Stimulated activated CD4-positive, alpha-beta T cell treated with anti-CD3 and anti-CD28 coated beads, TNF-alpha, amount 100 ng/mL, for 48 hours (primary cell): ENCODE measurements at places on chromosomes 6 and 20.

DNA sequence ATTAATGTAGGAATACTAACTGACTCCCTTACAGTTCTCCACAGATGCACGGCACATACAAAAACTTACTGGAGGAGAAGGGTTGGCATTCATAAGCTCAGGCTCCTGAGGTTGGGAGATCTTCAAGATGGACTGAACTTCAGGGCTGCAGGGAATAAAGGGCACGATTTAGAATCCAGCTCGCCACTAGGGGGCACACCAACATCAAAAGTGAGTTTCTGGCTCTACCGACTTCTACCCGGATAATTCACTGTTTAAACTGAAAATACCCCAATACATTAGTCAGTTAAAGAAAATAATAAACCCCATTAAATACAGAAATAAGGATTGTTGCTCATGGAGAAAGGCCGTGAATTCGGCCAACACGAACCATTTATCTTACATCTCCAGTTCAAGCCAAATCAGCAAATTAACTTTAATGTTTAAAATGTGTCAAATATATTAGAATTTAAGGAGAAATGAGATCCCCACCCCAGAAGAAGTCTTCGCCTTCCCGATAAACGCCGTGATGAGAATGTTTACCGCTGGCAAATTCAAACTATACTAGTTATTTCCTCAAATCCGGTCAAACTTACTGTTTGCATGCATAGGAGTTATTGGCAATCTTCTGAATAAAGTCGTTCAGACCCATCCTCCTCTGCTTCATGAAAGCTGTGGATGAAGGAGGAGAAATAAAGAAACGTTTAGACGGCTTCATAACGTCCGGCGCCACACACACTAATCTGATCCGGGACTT, 121.7 kb upstream of the SLC2A12 start:
- DNase-seq: peak; percentile 63

DNA sequence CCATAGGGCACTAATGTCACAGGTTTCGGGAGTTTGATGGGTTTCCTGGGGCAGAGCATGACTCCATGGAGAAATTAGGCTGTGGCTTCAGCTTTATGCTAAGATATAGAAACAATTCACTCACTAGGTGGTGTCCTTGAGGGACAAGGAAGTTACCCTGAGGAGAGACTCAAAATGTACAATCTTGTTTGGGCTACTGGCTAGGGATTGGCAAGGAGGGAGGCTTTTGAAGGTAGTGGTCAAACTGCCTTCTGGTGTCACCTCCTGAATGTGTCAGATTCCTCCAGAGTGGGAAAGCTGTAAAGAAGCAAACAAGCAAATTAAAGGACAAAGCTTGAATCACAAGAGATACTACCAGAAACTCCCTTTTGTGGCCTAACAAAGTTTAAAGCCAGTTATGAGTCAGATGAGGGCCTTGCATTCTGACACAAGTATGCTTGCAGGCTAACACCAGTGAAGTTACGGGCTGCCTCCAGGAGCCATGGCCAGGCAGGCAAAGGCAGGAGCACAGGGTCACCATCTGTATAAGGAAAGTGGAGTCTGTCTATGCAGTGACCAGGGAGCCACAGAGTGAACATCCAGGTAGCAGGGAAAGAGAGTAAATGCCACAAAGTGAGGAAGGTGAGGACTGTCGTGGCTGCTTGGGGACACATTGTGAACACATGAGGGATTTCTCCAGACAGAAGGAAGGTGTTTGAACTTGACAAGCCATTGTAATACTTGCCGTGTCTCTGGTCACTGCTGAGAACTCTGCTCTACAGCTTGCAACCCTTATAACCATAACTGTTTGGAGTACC, 107.7 kb upstream of the DTNBP1 start:
- DNase-seq: no peak

- DNase-seq: no peak
These were observed 7.0 kb downstream of the IL22RA2 start for GRCh38 chr6:137166247-137167098.

- DNase-seq: no peak
These were observed 18.5 kb downstream of the SLC22A2 start for GRCh38 chr6:160239929-160240690.

DNA sequence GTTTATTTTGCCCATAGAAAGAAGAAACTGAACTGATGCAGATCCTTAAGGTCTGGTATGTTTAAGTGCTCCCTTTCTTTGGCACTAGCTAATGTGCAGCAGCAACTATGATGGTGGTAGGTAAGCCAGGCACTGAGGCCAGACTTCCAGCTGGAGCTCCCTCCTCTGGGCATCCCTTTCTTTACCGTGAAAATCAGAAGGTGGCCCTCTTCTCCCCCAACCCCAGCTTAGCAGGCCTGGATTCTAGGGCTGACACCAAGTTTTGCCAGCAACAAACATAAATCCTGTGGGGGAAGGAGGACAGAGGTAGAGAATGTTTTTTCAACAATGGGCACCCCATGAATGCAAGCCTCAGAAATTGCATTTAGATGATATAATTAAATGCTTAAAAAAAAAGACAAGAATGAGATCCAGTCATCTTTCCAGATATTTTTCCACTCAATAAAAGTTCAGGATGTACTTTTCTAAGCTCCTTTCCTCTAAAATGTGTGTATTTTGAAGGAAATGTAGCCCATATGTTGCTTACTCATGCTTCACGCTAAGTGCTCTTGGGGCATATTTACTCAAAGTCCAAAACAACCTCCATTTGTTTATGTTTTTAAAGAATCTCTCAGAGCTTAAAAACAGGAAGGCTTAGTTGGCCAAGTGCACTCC, 123.9 kb upstream of the NXT1 start:
- DNase-seq: no peak

GRCh38 chr6:138953451-138953850, 34.6 kb downstream of the REPS1 start:
- no peak for DNase-seq

- DNase-seq: no peak
These were observed 4.8 kb downstream of the FBXO30 start for GRCh38 chr6:145809785-145810184.

- no peak for DNase-seq
These were observed 52.6 kb downstream of the SPTLC3 start for GRCh38 chr20:13061381-13061780.

- no peak for DNase-seq
These were observed 233.1 kb upstream of the ZNF217 start for GRCh38 chr20:53826597-53827291.

- no peak for DNase-seq
These were observed 337.8 kb downstream of the FARS2 start for GRCh38 chr6:5599127-5599526.

DNA sequence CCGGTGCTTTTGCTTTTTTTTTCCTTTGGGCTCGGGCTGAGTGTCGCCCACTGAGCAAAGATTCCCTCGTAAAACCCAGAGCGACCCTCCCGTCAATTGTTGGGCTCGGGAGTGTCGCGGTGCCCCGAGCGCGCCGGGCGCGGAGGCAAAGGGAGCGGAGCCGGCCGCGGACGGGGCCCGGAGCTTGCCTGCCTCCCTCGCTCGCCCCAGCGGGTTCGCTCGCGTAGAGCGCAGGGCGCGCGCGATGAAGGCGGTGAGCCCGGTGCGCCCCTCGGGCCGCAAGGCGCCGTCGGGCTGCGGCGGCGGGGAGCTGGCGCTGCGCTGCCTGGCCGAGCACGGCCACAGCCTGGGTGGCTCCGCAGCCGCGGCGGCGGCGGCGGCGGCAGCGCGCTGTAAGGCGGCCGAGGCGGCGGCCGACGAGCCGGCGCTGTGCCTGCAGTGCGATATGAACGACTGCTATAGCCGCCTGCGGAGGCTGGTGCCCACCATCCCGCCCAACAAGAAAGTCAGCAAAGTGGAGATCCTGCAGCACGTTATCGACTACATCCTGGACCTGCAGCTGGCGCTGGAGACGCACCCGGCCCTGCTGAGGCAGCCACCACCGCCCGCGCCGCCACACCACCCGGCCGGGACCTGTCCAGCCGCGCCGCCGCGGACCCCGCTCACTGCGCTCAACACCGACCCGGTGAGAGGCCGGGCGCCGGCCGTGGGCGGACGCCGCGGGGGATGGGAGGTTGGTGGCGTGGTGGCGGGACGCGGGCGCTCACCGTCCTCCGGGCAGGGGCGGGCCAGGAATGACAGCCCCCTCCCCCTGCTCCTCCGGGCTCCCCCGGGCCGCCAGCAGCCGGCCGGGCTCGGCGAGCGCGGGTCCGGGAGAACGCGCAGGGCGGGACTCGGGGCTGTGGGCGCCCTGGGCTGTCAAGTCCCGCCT, 606 bp downstream of the ID4 start:
- DNase-seq: no peak

GRCh38 chr6:148423133-148423532, 80.5 kb downstream of the SASH1 start:
- no peak for DNase-seq

GRCh38 chr6:36904114-36904513, 18.4 kb downstream of the C6orf89 start:
- DNase-seq: no peak

GRCh38 chr6:150641398-150642139, 41.9 kb downstream of the PLEKHG1 start:
- no peak for DNase-seq

- no peak for DNase-seq
These were observed 3.2 kb upstream of the MCCD1 start for GRCh38 chr6:31525553-31525931.

- no peak for DNase-seq
These were observed 34.2 kb upstream of the B4GALT5 start for GRCh38 chr20:49747707-49748524.

- no peak for DNase-seq
These were observed 100.0 kb downstream of the SLC35B3 start for GRCh38 chr6:8335381-8335780.
